ENCODE measurements at places on chromosomes 1 and 21.

- no peak for DNase-seq
These were observed 70.6 kb downstream of the NPHP4 start for GRCh38 chr1:5921671-5922070.

DNA sequence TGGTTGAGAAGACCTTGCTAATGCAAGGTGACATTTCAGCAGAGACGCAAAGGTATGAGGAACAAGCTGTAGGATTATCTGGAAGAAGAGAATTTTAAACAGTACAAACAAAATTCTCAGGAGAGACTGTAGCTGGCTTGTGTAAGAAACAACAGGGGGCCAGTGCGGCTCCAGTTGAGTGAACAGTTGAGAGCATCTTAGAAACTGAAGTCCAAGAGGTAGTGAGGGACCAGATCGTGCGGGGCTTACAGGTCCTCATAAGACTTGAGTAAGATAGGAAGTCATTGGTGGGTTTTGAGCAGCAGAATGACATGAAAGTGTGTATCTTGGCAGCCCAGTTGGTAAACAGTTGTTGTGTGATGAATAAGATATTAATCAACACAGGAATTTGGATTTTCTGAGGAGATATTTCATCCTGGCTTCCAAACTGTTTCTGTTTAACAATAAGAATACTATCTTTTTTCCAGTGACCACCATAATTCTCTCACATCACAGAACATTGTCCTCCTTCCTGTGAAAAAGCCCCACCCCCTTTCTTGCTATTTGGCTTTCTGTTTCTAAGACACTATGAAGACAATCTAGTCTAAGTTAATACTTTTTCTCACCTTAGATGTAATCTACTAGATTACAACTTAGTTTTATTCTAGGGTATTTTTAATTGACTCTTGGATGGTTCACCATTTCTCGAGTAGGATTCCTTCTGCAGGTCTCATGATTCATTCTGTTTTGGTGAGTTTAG lies 62.4 kb downstream of the SASS6 start:
- DNase-seq, result no peak

GRCh38 chr1:186953876-186954275 lies 125.1 kb downstream of the PLA2G4A start:
- DNase-seq, result no peak

GRCh38 chr1:95780836-95781235 lies 546.8 kb downstream of the RWDD3 start:
- no peak for DNase-seq

- DNase-seq, result peak; percentile 61
These were observed 116.0 kb downstream of the LMX1A start for GRCh38 chr1:165240492-165240891.

GRCh38 chr1:116356673-116357072 lies 16.4 kb upstream of the ATP1A1 start:
- no peak for DNase-seq

DNA sequence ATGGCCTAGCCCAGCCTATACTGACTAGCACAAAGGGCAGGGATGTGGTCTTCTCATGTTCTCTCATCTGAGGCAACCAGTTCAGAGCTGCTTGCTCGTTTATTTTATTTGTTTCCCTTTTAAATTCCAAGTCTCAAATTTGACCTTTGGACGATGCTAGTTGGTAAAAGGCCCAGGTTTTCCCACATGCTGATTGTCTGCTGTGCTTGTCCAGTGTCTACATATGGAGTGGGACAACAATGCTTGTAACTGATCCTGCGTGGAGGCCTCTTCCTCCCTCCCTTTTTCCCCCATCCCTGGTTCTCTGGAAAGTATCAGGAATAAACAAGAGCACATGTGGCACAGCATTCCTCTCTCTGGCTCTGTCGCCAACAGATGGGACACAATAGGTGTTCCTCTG lies 34.0 kb upstream of the BEND5 start:
- DNase-seq, result no peak

- no peak for DNase-seq
These were observed 16.6 kb downstream of the HIVEP3 start for GRCh38 chr1:41902159-41902577.

DNA sequence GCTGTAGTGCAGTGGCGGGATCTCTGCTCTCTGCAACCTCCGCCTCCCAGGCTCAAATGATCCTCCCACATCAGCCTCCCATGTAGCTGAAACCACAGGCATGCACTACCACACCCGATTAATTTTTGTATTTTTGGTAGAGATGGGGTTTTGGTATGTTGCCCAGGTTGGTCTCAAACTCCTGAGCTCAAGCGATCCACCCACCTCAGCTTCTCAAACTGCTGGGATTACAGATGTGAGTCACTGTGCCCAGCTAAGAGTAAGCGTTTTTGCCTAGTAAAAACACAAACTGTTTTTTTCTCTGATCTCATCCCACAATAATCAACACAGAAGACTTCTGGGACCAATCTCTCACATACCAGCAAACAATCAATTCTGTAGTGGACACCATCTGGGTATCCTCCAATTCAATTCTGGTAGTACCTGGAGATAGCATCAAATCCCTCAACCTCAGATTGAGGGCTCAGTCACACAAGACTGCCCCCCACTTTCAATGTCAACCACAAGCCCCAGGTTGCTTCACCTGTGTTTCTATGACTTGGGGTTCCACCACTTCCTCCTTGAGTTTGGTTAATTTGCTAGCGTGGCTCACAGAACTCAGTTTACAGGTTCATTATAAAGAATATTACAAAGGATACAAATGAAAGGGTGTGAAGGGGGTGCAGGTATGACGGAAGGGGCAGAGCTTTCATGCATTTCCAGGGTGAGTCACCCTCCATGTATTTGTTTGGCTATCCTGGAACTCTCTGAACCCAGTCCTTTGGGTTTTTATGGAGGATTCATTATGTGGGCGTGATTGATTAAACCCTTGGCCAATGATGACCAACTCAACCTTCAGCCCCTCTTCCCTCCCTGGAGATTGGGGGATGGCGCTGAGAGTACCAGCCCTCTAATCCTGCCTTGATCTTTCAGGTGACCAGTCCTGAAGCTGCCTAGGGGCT lies 40.0 kb upstream of the RHOU start:
- DNase-seq, result no peak

- no peak for DNase-seq
These were observed 90.6 kb downstream of the OBSCN start for GRCh38 chr1:228298471-228298870.

DNA sequence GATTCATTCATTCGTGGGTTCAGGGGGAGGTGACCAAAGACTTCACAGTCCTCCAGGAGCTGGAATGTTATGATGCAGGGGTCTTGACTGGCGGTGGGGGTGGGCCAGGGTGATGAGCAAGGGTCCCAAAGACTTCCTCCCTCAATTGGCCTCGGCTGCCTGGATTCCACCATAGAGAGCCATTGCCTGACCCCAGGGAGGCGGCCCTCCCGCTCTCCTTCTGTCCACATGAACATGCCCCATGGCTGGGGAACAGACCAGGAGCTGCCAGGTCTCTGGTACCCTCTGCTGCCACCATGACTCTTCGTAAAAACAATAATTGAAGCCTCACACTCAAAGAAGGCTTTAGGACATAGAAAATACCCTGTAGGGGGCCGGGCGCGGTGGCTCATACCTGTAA lies 102.5 kb upstream of the CASZ1 start:
- DNase-seq, result no peak

DNA sequence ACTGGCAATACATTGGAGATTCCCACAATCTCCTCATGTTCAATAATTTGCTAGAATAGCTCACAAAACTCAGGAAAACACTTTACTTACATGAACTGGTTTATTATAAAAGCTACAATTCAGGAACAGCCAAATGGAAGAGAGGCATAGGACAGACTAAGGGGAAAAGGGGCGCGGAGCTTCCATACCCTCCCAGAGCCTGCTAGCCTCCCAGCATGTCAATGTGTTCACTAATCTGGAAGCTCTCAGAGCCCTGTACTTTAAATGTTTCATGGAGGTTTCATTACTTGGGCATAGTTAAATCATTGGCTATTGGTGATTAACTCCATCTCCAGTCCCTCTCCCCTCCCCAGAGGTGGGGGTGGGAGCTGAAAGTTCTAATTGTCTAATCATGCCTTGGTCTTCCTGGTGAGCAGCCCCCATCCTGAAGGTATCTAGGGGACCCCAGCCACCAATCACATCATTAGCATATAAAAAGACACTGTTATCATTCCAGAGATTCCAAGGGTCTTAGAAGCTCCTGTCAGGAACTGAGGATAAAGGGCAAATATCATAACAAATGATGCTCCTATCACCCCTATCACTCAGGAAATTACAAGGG lies 10.9 kb upstream of the DMRTB1 start:
- no peak for DNase-seq

DNA sequence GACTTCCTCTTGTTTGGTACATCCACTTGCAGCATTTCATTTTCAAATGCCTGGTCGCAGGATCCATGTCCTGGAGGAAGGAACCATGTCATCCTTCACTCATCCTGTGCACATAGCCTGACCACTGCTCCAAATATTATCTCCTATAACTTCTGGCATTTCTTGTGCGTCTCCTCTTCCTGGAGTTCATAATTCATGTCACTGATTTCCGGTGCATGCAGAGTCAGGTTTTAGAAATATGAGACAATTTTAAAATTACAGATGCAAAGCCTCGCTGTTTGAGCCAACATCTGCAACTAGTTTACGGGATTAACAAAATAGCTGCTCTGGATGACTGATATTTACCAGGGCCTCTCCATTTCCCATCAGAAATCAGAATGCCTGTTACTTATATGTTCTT lies 268.1 kb downstream of the DNM3 start:
- DNase-seq, result no peak

DNA sequence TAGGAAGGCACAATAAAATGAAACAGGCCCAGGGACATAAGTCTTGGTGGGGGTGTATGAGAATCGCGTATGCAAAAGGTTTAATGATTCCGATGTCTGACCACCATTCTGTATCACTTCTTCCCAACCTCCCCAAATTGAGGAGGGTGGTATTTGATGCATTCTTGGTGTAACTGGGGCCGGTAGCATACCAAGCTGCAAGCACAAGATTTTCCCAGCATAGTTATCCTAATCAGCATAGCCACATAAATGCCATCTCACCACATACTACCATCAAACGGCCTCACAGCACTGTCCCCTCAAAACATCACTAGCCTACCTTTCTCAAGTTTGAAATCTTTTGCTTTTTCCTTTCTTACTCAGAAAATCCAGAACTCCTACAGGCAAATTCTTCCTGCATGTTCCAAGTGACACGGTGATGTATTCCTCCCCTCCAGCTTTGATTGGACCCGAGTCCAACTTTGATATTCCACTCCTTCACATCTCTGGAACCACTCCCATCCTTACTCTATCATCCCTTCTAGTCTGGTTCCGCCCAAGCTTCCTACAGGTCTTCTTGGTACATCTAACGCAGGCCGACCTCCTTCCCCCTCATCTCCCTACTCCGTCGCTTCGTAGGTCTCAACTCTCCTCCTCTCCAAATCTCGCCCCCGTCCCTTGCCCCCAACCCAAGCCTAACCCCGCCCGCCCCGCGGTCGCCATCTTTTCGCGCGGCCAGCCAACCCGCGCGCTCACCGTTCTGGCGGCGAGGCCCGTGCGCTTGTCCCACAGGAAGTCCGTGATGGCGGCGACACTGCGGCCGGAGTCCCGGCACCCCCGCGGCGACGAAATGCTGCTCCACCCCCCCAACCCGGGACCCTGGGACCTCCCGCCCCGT lies 600 bp downstream of the CLK2 start:
- DNase-seq, result peak; percentile 51

GRCh38 chr1:185483217-185483616 lies 166.2 kb upstream of the IVNS1ABP start:
- no peak for DNase-seq

- no peak for DNase-seq
These were observed 563.0 kb downstream of the LRRIQ3 start for GRCh38 chr1:73635021-73635420.

- DNase-seq, result no peak
These were observed 1.7 kb upstream of the PRDM16 start for GRCh38 chr1:3067301-3067670.

All from NCI-H524 (cell line).